Activated gamma-delta T cell treated with Interleukin-2 at 50 U/mL for 16 hours (primary cell): ENCODE measurements at places on chromosomes 3 and 15.

DNA sequence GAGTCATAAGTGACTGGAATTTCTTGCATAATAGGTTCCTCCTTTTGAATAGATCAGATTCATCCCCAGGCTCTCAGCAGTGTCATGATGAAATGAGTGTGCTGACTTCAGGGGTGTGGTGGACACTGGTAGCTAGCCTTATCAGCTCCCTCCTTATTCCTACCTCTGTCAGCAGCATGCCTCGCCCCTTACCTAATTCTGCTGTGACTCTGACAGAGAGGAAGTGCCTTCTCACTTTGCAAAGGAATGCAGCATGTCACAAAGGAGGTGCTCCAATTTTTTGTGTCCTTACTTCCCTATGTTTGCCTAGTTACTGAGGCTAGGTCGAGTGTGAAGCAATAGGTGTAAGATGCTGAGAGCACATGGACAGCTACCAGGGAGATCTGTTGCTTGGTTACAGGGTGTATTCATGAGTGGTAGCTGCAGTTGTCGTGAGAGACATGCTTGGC lies 90.6 kb downstream of the TNFAIP8L3 start:
- DNase-seq: no peak

- DNase-seq: no peak
Measured at GRCh38 chr3:187802928-187803259, 57.6 kb upstream of the BCL6 start.

DNA sequence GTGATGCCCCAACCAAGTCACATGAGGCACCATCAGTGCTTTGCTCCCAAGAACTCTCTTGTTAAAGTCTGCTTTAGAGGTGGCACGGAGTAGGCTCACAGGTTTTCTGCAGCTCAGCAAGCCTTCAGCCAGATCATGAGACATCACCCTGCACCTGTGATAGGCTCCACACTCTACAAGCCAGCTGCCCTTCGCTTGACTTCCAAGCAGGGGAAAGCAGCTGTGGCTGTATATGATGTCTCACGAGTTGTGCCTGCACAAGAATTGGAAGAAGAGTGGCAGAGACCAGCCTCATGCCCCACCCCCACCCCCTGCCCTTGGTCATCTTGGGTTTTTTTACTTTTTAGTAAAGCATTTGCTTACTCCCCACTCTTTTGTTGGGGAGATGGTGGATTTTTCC lies 22.5 kb downstream of the MRPS11 start:
- DNase-seq: no peak

GRCh38 chr3:185267193-185267592 lies 13.3 kb upstream of the EHHADH start:
- DNase-seq: no peak

DNA sequence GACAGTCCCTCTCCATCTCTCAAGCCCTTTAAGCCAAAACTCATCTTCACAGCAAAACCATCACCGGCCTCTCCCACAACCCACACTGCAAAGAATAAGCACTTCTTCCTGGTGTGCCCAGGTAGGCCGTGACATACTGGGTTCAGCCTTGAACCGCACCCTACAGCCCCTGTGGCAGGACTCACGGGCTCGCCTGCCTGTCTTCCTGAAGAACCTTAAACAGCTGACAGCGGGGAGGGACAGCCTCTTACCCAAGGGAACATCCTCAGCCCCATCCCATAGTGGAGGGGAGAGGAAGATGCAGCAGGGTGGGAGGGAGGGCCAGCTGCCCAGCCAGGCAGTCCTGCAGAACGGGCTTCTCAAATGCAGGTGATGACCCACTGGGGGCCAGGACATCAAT lies 40.2 kb downstream of the TBC1D2B start:
- DNase-seq: no peak

- DNase-seq: no peak
Measured at GRCh38 chr3:58044691-58045483, 36.7 kb downstream of the FLNB start.
